ENCODE measurements at places on chromosomes 12 and 14.

GRCh38 chr14:69712599-69713088 lies 54.3 kb upstream of the SRSF5 start:
- no peak for DNase-seq

DNA sequence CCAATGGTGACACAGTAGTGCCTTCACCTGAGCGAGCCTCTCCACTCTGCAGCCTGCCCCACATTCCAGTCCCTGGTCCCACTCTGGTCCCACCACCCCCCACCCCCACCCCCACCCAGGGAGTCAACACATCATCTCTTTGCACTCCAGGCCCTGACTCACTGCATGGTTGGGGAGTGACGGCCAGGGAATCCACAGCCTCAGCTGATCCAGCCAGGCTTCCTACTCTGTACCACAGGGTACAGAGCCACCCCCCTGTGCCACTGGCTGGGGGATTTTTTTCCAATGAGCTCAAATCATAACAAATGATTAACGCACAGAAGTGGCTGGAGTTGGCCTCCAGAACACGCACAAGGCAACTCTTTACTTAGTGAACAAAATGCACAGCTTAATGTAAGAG lies 233.7 kb downstream of the NTF3 start:
- DNase-seq: no peak

GRCh38 chr12:32450768-32451167 lies 51.4 kb downstream of the FGD4 start:
- no peak for DNase-seq

DNA sequence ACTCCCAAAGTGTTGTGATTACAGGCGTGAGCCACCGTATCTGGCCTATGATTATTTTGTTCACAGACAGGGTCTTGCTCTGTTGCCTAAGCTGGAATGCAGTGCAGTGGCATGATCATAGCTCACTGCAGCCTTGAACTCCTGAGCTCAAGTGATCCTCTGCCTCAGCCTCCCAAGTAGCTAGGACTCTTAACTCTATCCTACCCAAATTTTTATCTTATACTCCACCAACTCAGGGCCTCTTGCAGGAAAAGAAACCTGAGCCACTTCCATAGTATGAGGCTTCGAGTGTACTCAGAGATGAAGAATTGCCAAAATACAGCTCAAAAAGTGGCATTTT lies 828 bp downstream of the MMAB start:
- DNase-seq: no peak

- no peak for DNase-seq
Measured at GRCh38 chr12:40655451-40655850, 36.8 kb upstream of the CNTN1 start.

GRCh38 chr12:67649570-67650387 lies 1.2 kb downstream of the DYRK2 start:
- DNase-seq: no peak

DNA sequence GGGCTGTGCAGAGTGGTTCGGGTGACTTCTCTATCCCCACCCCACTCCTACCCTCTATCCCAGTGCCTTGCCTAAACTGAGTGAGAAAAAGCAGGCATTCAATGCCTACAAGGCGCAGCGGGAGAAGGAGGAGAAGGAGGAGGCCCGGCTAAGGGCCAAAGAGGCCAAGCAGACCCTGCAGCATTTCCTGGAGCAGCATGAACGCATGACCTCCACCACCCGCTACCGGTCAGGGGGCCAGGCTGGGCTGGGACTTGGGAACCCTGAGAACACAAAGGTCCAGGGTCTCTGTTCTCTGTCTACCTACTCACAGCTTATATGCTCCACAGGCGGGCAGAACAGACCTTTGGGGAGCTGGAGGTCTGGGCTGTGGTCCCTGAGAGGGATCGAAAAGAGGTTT lies 11.7 kb downstream of the PRPF40B start:
- DNase-seq: no peak

- DNase-seq: no peak
Measured at GRCh38 chr12:110545812-110546211, 37.3 kb downstream of the PPTC7 start.

- DNase-seq: no peak
Measured at GRCh38 chr12:69052613-69053408, 119.8 kb upstream of the CPM start.

DNA sequence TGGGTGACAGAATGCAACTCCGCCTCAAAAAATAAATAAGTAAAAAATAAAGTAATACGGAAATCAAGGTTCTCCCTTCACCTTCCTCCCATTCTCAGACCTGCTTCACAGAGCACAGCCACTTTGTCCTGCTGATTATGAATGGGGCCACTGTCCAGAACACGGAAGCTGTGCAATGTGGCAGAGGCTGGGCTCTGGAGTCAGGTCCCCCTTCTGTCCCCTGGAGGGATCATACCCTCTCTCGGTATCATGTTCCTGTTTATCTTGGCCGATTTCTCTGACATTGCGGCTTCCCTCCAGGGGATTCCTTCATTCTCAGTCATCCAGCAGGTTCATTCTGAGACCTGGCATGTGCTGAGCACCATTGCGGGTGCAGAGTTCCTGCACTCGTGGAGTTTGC lies 11.3 kb downstream of the PPP2R5C start:
- DNase-seq: no peak

- DNase-seq: no peak
Measured at GRCh38 chr14:72332871-72333270, 400.6 kb downstream of the RGS6 start.

DNA sequence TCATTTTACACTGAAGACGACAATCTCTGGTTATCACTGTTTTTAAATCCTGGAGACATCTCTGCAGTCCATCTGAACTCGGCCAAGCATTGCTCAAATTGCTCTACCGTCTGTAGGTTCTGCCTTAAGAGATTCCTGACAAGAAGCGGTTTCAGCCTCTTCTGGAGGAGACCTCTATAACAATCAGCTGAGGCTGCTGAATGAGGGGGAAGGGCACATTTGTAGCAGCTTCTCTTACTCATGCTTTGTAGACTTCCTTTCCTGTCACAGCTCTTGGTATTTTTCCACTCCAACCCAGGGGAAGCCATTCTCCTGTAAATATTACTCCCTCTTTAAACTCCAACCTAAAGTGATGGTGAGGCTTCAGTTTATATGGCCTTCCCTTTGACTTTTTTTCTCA lies 3.0 kb downstream of the ARG2 start:
- no peak for DNase-seq

DNA sequence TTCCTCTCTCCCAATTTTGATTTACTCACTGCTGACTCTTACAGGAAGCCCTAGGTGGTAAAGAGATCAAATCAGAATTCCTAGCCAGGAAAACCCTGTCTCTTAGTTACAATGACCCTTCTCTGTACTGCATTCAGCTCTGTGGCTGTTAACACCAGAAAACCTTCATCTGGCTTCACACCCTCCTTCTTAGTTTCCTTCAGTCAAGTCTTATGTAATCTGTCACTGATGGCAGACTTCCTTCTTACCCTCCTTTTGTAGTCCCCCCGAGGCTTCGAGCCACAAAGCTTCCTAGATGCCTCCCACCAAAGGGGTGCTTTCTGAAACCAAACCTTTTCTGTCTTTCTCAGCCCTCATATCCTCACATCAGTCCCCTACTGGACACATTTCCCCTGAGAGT lies 16.5 kb downstream of the NGDN start:
- DNase-seq: no peak

- DNase-seq: no peak
Measured at GRCh38 chr12:87924149-87924548, 105.1 kb downstream of the C12orf50 start.

DNA sequence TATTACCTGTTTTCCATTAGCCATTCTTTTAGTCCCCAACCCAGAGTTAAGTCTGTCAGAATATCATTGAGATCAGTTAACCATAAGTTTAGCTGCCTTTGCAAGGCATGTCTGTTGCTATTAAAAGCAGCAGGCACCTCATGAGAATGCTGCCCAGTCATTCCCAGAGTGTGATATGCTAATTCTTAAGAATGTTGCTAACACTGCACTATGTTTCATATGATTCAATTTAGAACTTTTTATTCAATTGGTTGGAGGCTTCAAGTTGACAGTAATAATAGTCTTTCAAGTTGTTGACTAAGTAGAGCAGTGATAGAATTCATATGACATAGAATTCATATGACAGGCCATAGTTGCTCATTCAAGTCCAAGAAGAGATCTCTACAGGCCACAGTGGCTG lies 292.3 kb downstream of the FUT8 start:
- DNase-seq: no peak

GRCh38 chr12:45186762-45187161 lies 29.1 kb upstream of the ANO6 start:
- DNase-seq: no peak

DNA sequence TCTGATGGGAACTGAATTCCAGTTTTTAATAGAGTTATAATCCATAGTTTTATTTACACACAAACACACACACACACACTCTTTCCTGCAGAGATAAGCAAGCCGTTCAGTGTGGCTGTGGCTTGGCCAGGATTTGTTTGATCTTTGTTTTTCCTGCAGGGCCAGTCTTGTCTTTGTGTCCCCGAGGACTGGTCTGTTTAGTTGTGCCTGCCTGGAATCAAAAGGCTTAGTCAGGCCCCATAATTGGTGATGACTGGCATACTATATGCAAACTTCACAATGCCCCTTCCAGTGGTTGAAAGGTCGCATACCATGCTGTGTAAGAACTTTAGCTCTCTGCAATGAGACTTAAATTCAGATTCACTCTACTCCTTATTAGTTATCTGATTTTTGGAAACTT lies 26.0 kb downstream of the WBP11 start:
- DNase-seq: no peak

- no peak for DNase-seq
Measured at GRCh38 chr14:51895375-51895774, 35.0 kb downstream of the GNG2 start.

GRCh38 chr12:118773956-118774723 lies 207.2 kb upstream of the SRRM4 start:
- DNase-seq: no peak

DNA sequence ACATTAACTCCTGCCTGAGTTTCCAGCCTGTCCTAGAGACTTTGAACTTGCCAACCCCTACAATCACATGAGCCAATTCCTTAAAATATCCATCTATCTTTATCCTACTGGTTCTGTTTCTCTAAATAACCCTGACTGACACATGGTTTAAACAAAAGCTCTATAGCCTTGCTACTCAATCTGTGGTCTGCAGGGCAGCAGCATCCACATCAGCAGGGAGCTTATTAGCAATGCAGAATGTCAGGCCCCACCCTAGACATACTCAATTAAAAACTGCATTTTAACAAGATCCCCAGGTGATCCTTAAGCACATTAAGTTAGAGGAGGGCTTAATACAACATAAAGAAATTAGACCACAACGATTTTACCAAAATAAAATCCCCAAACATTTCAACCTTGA lies 108.3 kb upstream of the CPSF6 start:
- no peak for DNase-seq

- DNase-seq: no peak
Measured at GRCh38 chr14:51321036-51321435, 81.0 kb downstream of the TMX1 start.

DNA sequence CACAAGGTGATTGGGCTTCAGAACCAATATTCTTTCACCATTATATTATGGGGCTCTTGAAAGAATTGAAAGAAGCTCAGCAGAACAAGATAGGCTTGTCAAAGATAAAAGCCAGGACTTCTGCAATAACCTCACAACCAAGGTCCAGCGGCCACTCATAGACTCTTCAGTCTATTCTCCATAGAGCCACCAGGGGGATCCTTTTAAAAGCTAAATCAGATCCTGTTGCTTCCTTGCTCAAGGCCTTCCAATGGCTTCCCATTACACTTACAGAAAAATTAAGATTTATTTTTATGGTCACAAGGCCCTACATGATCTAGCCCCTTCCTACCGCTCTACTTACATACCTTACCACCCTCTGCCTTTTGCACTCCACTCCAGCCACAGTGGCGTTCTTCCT lies 169.6 kb downstream of the C12orf42 start:
- no peak for DNase-seq

DNA sequence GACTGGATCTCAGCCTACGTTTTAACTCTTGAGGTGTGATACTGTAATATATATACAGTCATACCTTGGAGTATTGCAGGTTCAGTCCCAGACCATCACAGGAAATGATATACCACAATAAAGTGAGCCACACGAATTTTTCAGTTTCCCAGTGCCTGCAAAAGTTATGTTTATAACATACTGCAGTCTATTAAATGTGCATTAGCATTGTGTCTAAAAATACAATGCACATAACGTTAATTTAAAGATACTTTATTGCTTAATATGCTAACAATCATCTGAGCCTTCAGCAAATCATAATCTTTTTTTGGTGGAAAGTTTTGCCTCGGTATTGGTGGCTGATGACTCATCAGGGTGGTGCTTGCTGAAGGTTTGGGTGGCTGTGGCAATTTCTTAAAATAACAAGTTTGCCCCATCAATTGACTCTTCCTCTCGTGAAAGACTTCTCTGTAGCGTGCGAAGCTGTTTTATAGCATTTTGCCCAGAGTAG lies 18.9 kb downstream of the PYROXD1 start:
- DNase-seq: no peak

DNA sequence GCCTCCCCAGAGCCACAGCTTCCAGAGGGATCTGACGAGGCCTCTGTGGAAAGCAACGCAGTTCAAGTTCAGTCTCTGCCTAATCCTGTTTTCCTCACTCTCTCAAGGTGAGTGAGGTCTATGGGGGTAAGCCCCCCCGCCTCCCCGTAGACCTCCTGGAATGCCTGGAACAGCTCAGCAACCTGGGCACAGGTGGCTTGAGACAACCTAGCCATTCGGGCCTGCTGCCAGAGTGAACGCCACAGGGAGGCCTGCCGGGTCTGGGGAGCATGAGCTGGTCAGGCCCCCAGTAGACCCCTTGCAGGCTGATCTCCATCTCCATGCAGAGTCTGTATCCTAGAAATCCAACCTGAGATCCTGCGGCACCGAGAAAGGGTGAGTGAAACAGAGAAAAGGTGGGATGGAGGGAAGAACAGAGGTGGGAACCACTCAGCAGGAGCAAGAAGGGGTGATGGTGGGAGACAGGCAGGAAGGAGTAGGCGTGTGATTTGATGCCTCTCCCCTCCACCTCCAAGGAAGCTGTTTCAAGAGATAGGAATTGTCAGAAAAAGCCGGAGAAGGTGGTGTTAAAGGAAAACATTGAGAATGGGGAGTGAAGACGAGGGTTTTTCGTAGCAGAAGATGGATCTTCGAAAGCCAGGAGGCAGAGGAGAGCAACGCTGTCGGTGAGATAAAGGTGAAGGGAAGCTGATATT lies 123.1 kb upstream of the PRMT8 start:
- no peak for DNase-seq

GRCh38 chr12:52929538-52929937 lies 19.4 kb upstream of the KRT18 start:
- DNase-seq: no peak

DNA sequence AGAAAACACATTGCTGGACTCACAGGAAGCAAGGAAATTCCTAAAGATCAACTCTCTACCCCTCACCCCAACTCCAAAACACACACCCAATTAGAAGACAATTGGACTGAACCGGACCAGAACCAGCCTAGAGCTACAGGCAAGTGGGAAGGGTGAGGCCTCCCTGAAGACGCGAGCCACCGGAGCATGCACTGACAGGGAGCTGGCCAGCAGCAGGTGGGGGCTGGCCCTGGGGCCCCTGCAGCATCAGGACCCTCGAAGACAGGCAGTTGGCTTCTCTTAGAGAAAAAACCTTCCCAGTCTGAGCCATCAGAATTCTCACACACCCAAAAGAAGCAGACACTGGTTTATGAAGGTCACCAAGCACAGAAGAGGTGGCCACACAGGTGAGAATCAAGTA lies 209.5 kb upstream of the DIO3 start:
- no peak for DNase-seq

Measured in activated naive CD4-positive, alpha-beta T cell (primary cell).